Activated naive CD8-positive, alpha-beta T cell treated with anti-CD3 and anti-CD28 coated beads, Interleukin-2, amount 50 U/mL, for 16 hours (primary cell): ENCODE measurements at places on chromosomes 11 and 22.

DNA sequence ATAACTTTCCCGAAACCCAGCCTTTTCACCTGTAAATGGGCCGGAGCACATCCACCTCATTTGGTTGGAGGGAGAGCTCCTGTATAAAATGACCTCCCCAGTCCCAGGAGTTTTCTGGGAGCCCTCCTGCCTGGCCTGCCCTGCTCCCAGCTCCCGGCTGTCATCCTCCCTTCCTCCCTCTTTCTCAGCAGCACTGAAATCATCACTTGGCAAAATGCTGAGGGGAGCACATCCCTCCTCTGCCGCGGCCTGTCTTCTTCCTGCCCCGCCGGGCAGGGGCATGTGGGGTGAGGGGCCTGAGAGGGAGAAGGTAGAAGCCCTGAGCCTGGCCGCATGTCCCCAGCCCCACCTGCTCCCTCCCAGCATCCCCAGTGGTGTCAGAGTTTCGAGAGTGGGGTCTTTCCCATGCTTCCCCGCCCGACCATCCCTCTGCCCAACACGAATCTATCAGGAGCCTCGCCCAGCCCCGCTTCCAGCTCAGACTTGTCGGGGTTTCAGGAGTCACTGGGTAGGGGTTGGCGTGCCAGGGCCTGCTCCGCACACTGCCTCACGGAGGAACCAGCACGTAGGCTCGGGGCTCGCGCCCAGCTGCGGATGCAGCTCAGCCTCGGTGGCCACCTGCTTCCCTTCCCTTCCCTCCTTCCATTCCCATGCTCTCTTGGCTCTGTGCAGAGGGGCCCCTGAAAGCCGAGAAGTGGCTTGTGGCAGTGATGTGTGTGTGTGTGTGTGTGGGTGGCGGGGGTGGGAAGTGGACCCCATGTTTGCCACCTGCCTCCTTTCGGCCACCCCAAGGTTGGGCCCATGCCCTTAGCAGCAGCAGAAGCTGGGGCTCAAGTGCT lies 37.1 kb downstream of the NECTIN1 start:
- DNase-seq, result no peak

GRCh38 chr11:67384851-67385366 lies 6.9 kb upstream of the RAD9A start:
- no peak for DNase-seq

- no peak for DNase-seq
Measured at GRCh38 chr22:20859615-20860014, 808 bp downstream of the SNAP29 start.

DNA sequence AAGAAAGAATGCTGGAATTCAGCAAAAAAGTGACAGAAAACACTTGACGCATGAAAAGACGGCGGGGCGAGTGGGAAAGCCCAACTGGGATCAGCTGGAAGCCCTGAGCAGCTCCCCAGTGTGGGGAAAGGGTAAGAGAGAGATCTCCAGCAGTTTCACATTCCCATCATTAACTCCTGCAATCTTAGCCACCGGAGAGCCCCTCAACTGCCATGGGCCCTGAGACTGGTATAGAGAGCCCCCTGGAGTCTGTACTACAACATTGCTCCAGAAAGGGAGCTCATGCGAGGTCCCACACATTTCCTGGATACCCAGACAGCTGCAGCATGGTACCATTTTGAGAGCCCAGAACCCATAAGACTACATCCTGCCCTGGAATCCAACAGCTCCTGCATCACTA lies 31.1 kb downstream of the MRGPRX4 start:
- DNase-seq, result no peak

GRCh38 chr11:18578975-18579598 lies 9.4 kb downstream of the UEVLD start:
- DNase-seq, result no peak

DNA sequence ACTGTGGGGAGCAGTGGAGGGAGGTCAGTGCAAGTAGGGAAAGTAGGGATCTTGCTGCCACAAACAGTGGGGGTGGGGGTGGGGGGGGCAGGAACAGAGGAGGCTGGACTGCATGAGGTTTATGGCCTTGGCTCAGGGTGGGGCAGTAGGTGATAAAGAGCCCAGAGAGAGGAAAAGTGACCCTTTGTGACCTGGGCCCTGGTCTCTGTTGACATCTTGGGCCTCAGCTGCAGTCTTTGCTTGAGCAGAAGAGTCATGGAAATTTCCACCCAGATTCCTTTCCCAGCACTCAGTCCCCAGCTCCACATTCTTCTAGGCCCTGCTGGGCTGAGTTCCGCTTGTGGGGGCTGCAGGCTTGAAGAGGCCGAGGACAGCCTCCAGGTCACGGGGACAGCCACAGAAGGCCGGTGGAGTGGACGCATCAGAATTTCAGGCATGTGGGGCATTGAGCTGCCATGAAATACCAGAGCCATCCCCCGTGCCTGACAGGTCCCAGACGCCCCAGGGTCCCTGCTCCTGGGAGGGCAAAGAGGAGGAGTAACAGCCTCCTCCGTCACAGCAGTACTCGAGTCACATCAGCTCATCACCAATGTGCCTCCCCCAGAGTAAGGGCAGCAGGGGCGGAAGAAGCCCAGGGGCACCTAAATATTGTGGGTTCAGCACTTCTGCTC lies 9.7 kb upstream of the MALAT1 start:
- DNase-seq, result no peak

DNA sequence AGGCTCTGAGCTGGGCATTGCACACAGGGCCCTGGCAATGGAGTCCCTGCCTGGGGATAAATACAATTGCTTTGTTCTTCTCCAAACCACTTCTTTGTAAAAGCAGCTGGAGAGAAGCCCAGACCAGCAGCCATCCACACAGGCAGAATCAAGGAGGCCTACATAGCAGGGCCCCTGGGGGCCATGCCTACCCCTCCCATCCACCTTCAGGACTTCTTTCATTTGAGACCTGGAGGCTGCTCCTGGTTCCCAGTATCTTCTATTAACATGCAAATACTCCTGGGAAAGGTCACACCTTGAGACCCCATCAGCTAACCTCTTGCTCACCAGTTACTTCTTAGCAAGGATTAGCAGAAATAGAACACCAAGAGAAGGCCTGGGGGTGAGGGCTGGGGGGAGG lies 511.1 kb downstream of the SOX6 start:
- DNase-seq, result no peak

GRCh38 chr22:37244922-37245722 lies 1.1 kb upstream of the RAC2 start:
- no peak for DNase-seq

- DNase-seq, result no peak
Measured at GRCh38 chr11:59801981-59802638, 8.5 kb downstream of the MRPL16 start.

DNA sequence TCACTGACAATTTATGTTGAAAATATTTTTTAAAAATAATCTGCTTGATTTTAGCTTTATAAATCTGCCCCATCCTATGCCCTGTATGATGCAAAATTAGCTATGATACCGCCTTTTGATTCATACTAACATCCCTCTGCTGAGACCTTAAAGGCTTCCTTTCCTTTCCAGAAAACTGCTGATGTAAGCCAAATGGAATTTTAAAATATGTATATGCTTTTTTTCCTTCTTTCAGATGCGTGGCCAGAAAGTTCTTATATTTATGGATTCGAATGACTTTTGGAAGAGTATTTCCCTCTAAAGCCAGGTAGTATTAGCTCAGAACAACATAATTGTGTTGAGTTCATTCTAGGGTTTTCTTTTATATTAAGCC lies 34.5 kb downstream of the SFI1 start:
- no peak for DNase-seq

GRCh38 chr22:27769012-27769411 lies 32.5 kb downstream of the MN1 start:
- DNase-seq, result no peak

DNA sequence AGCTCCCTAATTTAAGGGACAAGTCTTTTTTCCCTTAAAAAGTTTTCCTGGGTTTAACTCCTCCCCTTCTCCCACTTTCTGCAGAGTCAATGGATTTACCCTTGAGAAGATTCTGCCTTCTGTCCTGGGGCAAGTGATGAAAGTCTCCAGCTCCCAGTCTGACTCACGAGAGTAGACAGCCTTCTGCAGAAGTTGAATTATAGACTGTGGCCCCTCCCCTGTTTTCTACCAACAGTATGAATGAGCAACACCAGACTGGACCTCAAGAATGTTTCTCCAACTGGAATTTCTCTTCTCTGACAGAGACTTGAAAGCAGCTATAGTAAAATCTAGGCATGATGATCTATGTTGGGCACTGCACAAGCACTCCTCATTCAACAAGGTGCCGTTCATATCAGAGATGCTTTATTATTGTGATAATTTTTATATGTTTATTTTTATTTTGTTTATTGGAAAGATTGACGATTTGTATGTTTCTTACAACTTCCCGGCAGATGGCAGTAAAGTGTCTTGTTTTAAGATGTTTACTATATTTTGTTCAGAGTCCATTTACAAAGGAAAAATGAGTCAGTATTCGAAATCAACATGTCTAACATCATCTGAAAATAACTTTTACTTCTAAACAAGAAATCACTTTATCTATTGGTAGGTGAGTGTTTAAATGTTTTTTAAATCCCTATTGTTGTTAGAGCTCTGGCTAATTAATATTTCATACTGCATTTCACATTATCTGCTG lies 56.6 kb downstream of the LMO2 start:
- DNase-seq, result no peak

DNA sequence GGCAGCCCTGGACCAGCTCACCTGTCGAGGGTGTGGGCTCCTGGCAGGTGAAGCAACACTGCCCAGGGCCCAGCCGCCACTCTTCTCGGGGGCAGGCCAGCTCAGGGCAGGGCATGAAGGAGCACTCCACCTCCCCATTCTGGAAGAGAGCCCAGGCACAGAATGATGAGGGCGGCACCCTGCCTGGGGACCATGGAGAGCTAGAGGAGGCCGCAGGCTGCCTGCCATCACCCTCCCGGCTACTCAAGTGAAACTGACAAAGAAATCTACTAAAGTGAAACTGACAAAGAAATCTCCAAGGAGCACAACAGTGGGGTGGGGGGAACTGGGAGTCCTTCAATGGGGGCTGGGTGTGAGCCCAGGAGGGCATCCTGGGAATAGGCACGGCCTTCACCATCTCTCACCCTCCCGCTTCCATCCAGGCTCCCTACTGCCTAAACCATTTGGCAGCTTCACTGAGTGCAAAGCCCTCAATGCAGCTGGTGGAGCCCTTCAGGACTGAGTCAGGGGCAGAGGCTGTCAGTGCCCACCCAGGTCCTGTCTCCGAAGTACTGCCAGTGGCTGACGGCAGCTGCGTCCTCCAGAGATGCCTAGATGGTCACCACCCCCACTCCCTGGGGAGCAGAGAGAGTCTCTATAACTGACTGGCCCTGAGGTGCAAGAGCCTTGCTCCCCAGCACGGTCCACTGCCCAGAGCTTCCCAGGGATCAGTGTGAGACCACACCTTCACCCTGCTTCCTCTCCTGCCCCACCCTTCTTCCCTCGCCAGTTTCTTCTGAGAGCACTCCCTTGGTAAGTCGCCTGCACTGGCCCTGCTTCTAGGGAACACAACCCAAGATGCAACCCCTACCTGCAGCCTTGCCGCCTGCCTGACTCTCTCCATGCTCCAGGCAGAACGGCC lies 21.7 kb downstream of the VWCE start:
- no peak for DNase-seq

- DNase-seq, result peak; percentile 22
Measured at GRCh38 chr11:95154514-95154913, 64.9 kb downstream of the ENDOD1 start.

- DNase-seq, result no peak
Measured at GRCh38 chr11:109973486-109973885, 119.7 kb upstream of the ZC3H12C start.

DNA sequence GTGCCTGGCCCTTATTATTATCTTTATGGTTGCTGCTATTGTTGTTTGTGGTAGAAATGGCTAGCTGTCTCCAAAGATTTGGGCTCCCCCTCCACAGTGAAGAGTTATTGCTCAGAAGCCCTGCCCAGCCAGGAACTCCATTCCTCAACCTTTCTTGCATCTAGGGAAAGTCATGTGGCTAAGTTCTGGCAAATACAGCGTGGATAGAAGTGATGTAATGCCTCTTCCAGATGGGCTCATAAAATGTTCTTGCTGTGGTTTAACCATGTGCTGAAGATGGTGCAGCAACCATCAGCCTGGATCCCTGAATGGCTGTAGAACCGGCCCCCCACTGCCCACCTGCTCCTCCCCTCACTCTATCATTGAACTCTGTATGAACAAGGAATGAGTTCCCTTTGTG lies 203.5 kb upstream of the E2F8 start:
- DNase-seq, result no peak

DNA sequence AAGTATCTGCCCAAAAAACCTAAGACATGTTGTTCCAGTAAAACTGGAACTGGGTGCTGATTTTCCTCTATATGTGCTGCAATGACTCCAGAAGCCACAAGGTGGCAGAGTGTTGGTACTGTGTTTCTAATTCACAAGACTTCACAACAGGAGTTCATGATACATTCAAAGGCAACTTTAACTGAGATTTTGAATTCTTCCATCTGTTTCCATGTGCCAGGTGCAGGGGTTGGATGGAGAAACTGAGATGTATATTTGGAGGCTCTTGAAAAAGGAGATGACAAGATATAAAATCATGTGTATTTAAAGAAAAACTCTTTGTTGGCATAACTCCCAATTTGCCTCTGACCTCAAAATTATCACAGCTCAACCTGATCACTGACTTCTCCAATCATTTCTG lies 1098.6 kb upstream of the CCDC90B start:
- no peak for DNase-seq

DNA sequence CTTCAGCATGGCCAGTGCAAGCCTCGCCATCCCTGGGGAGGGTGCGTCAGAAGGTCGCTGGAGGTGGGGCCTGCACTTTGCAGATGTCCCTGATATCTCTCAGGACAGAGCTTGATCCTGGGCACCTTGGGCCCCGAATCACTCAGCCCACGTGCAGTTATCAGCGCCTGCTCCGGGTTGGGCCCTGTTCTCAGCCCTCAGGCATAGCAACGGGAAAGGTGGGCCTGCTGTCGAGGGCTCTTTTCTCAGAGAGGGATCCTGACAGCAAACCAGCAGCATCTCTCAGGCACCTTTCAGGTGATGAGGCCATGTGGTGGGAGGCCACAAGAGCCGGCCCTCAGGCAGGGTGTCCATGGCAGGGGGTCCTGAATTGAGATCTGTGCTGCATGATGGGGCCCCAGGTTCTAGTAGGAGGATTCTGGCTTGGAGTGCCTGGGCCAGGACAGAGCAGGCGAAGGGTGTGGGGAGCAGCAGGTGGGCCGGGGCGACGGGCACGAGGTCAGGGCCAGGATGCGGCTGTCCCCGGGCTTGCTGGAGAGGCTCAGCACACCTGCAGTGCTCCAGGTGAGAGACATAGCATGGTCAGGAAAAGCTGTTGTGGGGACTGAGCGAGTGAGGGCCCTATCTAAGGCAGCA lies 280.5 kb downstream of the TBC1D22A start:
- DNase-seq, result no peak
